Smooth muscle cell of the umbilical artery (primary cell): ENCODE measurements at places on chromosomes 13 and 19. TPM values are rescaled to one million over a fixed set of nuclear protein-coding genes. Genes with fewer than 3 reads are reported as not detected.

Gene VSTM2B
- total RNA-seq: not detected in 2 replicates

Gene ZNF221
- total RNA-seq: 9.8 and 12.9 TPM in 2 replicates

Gene KLK3
- not detected in 2 replicates for total RNA-seq

Gene ZNF540
- total RNA-seq: 0.28 and 0.89 TPM in 2 replicates

Gene NCAN
- not detected in 2 replicates for total RNA-seq
